ENCODE measurements at places on chromosomes 6 and 20.

DNA sequence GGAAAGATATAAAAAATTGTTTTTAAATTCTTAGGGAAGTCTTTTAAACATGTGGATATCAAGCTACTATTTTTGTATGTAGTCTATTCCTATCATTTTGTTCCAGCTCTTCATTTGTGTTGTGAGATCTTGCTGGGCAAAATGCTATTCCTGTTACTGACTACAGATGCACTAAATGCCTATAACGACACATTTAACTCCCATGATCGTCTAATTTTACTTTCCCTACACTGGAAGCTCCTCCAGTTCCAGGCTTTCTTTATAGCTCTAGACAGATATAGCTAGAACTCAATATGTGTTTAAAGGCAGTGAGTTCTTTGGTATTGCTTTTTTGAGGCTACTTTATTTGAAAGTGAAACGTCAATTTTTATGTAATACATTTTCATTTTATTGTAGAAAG is 971.5 kb upstream of the CITED2 start:
- no peak for DNase-seq

- DNase-seq: no peak
Measured at GRCh38 chr20:48381353-48382120, 446.3 kb downstream of the PREX1 start.

GRCh38 chr6:114281496-114281895 is 61.3 kb downstream of the HS3ST5 start:
- DNase-seq: peak; percentile 58

DNA sequence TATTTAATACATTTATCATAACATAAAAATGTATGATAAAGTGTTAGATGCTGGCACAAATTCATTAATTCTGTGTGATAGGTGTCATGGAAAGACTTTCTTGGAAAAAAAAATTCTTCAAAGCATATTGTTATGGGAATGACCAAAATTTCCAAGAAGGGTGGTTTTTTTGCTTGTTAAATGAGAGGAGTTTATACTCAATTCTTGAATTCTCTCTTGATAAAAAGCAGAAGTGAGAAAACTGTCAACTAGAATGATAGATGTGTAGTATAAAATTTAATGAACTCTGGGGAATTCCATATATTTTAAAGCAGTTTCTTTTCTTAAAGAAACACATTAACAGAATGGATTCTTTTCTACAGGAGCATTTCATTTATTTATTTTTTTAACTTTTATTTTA is 62.0 kb upstream of the SNAP91 start:
- DNase-seq: no peak

- peak; percentile 60 for DNase-seq
Measured at GRCh38 chr20:57388953-57389694, 2.1 kb upstream of the RBM38 start.

DNA sequence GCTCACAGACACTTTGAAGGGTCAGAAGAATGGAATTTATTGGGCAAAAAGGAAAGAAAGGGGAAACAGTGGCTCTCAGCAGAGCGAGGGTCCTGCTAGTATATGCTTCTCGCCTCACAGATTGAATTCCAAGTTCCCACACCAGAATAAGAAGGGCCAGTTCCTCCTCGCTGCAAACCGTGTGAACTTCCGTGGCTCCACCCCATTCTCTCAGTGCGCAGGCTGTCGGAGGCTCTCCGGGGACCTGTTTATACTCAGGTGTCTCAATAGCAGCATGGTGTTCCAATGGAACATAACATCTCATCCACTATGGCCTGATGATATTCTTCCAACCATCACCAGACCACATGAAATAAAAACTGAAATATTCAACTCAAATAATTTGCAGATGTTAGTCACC is 4.6 kb downstream of the SAMD3 start:
- DNase-seq: no peak

DNA sequence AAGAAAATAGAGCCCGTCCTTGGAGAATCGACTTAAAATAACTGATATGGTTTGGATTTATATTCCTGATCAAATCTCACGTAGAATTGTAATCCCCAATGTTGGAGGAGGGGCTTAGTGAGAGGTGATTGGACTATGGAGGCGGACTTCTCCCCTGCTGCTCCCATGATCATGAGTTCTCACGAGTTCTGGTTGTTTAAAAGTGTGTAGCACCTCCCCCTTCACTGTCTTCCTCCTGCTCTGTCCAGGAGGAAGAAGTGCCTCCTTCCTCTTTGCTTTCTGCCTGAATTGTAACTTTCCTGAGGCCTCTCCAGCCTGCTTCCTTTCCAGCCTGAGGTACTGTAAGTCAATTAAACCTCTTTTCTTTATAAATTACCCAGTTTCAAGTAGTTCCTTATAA is 529.2 kb downstream of the HAO1 start:
- DNase-seq: no peak

- DNase-seq: no peak
Measured at GRCh38 chr20:41507851-41508250, 110.3 kb downstream of the CHD6 start.

GRCh38 chr6:123925842-123926399 is 122.3 kb downstream of the NKAIN2 start:
- DNase-seq: no peak

DNA sequence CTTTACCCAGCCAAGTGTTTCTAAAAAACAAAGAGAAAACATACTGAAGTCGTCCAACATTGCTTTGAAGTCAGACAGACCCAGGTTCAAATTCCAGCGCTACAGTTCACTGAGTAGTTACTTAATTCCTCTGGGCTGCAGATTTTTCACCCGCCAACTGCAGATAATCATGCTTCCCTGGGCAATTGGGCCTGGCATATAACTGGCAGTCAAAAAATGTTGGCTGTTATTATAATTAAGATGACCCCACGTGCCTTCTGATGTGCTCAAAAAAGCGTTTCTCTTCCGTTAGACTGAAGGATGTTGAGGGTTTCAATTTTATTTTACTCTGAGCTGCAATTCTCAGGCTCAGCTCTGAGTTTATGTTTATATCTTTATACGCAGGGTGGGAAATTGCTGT is 156.1 kb upstream of the CITED2 start:
- no peak for DNase-seq

DNA sequence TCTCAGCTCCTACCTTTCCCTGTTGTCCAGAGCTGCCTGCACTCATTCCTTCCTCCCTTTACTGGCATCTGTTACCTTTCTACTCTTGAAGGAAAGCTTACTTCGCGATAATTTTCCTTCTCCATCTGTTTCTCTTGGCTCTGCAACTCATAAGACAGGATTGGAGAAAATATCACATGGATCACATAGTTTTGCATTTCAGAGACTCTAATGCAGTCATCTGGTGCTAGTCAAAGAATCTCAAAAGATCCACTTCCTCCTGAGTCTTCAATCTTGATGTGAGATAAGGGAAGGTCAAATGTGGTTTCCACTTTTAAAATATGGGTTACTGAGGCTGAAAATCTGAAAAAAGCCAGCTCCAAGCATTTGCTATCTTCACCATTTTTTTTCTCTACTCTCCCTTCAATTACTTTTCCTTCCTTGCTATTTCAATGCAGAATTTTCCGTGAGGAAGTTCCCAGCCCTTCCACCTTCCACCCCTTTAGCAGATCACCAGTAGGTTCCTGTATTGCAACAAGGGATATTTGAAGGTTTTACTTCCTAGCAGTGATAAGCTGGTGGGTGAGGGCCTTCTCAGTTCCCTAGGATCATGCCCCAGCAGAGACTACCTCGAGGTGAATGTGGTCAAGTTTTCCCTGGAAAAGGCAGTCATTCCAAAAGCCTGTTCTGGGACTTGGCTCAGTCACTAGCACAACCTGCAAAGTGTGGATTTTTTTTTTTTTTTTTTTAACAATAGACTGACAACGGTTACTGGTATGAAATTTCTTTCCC is 62.8 kb upstream of the LRRC1 start:
- no peak for DNase-seq

DNA sequence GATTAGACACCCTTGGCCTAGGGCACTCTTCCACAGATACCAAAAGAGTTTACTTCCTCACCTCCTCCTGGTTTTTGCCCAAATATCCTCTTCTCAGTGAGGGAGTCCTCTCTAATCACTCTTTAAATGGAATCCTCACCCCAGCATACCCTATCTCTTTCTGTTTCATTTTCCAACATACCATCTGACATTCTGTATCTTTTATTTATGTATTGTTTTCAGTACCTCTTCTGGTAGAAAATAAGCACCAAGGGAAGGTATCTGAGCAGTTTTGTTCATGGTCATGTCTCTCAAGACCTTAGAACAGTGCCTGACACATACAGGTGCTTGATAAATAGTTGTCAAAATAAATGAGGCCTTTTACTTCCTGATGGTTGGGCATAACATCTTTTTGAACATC is 55.1 kb downstream of the KIAA0408 start:
- DNase-seq: no peak

DNA sequence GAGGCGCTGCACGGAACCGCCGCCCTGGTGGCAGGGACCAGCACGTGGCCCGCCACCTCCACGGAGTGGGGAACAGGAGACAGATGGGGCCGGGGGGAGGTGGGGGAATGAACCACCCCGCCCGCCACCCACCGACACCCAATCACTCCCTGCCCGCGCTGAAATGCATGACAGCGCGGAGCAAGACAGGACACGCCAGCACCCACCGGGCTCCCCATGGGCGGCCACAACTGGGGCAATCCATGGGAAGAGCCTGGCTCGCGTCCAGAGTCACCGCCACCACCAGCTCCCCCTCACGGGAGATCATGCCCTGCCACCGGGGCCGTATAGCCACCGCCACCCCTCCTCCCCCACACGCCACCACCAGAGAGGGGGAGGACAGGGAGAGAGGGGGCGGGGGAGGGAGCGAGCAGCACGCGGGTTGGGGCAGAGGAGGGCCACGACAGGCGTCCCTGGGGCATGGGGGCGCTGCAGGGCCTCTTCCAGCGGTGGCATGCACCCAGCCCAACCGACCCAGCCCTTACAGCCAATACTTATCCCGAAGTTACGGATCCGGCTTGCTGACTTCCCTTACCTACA is 744.3 kb upstream of the DEFB115 start:
- DNase-seq: no peak

DNA sequence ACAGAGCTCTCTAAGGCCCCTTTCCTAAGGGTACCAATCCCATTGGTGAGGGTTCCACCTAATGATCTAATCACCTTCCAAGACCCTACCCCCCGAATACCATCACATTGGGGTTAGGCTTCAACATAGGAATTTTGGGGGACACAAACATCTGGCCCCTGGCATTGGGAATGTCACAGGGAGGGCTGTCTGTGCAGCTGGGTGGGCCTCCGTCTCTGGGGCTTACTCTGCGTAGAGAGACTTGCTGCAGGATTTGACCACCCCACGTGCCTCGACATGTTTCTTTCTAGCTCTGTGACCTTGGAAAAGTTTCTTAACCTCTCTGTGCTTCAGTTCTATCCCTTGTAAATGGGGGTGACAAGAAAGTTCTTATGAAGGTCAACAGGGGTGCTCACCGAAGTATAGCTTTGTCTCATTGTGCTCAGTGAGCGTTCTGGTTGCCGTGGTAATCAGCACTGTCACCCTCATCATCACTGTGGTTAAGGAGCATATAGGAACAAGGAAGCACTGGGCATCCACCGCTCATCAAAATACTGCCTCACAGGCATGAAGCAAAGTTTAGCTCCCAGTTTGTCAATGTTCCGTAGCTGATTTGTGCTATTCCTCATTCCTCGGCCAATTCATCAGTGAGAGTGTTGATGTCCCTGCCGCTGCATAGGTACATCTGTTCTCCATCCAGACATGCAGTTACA is 152.8 kb downstream of the SYCP2 start:
- no peak for DNase-seq

GRCh38 chr6:2818593-2818992 is 23.1 kb downstream of the SERPINB1 start:
- DNase-seq: no peak

DNA sequence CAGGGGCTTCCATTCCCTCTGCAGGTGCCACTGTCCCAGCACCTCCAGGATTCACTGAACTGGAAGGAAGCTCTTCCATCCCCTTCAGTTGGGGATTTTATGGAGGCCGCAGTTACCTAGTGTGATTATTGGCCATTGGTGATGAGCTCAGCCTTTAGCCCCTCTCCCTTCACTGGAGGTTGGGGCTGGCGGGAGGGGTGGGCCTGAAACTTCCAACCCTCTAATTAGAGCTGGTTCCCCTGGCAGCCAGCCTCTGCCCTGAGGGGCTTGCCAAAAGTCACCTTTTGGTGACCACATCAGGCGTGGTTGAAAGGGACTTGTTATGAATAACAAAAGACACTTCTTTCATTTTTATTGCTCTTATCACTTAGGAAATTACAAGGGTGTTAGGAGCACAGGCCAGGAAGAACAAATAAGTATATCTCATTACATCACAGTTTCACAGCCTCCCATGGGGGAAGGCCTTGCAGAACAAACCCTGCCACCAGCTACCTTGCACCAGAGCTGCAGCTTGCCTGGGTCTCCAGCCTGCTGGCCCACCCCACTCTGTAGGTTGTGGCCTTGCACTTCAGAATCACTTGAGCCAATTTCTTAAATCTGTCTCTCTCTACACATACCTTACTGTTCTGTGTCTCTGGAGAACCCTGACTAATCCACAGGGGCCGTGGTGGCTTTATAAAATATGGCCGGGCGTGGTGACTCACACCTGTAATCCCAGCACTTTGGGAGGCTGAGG is 5.0 kb downstream of the PYGB start:
- no peak for DNase-seq

GRCh38 chr6:90256698-90257485 is 39.8 kb downstream of the BACH2 start:
- no peak for DNase-seq

GRCh38 chr6:79159846-79160245 is 74.6 kb downstream of the HMGN3 start:
- DNase-seq: no peak

- DNase-seq: no peak
Measured at GRCh38 chr6:87501809-87502572, 29.2 kb downstream of the SLC35A1 start.

DNA sequence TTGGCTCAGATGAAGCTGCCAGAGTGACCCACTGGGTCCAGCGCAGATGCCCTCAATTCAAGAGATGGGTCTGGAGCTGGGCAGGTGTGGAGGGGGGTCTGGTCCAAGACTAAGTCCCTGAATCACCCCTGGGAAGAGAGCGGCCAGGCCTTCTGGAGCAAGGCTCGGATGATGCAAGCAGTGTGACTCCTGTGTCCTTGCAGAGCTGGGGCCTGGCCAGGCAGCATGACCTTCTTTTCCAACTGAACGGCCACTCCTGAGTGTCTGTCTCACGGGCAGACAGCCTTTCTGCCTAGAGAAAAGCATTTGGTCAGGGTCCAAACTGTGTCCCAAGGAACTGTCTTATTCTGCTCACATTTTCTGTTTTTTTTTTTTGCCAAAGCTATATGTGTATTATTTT is 42.6 kb upstream of the FNDC1 start:
- no peak for DNase-seq

DNA sequence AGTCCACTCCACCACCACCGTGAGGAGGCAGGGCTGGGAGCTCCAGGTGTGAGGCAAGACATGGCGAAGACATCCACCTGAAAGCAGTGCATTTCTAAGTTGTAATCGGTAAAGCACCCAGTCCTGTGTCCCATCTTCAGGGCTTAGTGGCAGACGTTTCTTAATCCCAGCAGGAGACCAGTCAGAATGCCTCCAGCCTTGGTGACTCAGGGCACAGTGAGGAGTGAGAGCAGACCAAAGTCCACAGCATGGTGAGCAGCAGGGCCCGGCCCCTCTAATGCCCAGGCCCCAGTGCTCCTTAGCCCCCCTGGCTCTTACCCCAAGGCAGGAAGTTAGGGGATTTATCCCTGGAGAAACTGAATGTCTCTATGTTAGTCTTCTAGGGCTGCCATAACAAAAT is 183.9 kb downstream of the SYNDIG1 start:
- DNase-seq: no peak

- no peak for DNase-seq
Measured at GRCh38 chr20:45406260-45407066, 1.6 kb upstream of the DBNDD2 start.

- DNase-seq: no peak
Measured at GRCh38 chr6:164107297-164107995, 692.9 kb downstream of the QKI start.
